HEK293T (cell line): ENCODE measurements at places on chromosomes 12 and 14.

DNA sequence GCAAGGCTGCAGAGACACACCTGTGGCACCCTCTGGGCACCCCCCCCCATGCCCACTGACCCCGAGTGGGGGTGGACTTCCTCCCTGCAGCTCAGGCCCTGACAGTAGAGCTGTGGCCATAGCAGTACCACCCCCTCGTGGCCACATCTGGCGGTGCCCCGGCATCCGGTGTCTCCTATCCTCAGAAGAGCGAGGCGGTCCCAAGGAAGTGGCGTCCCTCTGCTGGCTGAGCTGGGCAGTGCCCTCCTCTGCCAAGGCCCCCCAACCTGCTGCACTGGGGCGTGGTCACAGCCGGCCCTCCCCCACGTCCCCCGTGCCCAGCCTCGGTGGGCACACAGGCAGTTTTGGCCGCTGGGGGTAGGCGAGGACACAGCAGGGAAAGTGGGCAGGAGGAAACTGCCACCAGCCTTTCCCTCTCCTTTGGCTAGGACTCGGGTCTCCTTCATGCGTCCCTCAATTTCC is 6.0 kb upstream of the SLC6A12 start:
- DNase-seq, result peak; percentile 86

- no peak for DNase-seq
These were observed 58.1 kb upstream of the NUDT4 start for GRCh38 chr12:93319523-93320050.

GRCh38 chr12:132323171-132324010 is 6.0 kb downstream of the GALNT9 start:
- DNase-seq, result no peak

DNA sequence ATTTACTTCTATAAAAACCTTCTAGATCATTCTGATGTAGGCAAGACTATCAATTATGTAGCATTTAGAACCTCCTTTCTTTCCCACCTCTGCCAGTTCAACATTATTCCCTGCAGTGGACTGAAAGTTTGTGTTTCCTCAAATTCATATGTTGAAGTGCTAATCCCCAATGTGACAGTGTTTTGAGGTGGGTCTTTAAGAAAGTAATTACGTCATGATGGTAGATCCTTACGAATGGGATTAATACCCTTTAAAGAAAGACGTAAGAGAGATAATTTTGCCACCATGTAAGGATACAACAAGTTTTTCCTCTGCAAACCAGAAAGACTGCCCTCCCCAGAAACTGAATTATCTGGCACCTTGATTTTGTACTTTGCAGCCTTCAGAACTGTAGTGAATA is 1489.7 kb upstream of the SEL1L start:
- no peak for DNase-seq

GRCh38 chr14:104386151-104386841 is 193.3 kb upstream of the C14orf180 start:
- no peak for DNase-seq

DNA sequence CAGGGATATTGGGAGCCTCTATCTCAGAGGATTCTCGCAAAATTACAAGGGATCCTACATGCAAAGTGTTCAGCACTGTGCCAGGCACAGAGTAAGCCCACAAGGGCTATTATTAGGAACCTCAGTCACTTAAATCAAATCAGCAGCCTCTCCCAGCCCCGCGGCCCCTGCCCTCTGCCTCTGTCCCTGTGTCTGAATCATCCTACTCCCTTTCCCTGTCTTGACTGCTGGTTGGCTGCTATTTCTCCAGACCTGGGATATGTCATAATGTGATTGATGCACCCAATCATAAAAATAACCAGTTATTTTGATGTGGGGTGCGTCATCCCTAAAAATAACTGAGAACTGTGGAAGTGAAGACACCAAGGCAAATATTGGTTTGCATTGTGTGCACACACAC is 176.3 kb downstream of the KSR2 start:
- no peak for DNase-seq

DNA sequence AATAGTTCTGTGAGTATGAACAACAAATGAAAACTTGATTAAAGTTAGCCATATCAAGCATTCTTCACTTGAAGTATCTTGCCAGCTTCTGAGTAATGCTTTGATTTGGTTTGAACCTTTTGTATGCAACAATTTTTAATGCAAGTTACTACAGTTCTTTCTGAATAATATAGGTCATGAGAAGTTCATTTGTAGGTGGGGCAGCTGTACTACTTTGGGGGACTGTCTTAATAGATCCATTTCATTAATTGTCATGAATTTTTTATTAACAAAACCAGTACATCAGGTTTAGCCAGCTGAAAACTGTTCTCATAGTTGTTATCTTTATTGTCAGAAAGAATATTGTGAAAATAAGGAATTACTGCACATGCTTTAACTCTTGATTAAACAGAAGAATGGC is 142.7 kb downstream of the FOXA1 start:
- no peak for DNase-seq

GRCh38 chr14:96252999-96253539 is 2.9 kb upstream of the BDKRB1 start:
- DNase-seq, result no peak

DNA sequence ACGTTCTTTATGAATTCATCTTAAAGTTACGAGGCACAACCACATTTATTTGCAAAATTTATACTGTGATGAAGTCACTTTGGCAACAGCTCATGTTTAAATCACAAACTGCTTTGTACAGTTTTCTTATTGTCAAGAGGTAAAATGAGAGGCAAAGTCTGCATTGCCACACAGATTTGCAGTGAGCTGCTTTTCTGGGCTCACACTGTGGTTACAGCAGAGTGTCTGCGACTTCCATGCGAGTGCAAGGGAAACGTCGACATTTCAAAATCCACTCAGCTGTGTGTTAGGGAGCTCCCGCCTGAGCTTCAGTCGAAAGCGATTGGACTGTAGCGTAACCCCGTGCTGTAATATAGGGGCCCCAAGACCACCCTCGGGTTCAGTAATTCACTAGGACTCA is 13.0 kb downstream of the MTA1 start:
- no peak for DNase-seq

- no peak for DNase-seq
These were observed 64.9 kb upstream of the DAAM1 start for GRCh38 chr14:59123531-59123930.

DNA sequence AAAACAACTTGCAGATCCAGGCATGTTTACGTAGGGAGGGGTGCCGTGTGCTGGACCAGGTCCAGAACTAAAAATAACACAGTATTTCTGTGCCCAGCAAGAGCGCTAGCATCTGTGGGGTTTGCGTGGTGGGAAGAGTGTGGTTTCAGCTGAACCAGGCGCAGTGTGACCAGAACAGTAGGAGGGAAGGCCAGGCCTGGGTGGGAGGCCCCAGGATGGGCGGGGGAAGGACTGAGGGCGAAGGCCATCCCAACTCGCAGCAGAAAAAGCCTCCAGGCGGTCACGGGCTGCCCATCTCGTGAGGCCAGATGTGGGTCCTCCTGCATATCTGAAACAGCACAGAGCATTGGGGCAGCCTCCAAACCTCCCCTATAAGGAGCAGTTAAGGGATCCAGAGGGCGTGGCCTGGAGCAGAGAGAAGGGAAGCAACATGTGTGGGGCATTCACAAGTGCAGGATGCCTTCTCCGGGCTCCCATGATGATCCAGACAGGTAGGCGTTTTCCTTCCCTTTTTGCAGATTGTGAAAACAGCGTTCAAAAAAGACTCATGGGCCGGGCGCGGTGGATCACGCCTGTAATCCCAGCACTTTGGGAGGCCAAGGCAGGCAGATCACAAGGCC is 17.8 kb upstream of the CD9 start:
- no peak for DNase-seq

GRCh38 chr12:130967636-130968035 is 13.9 kb downstream of the ADGRD1 start:
- no peak for DNase-seq
